ENCODE measurements at places on chromosomes 3 and 15.

- DNase-seq = no peak
Observed at GRCh38 chr15:38247336-38247735, 5.3 kb upstream of the SPRED1 start.

DNA sequence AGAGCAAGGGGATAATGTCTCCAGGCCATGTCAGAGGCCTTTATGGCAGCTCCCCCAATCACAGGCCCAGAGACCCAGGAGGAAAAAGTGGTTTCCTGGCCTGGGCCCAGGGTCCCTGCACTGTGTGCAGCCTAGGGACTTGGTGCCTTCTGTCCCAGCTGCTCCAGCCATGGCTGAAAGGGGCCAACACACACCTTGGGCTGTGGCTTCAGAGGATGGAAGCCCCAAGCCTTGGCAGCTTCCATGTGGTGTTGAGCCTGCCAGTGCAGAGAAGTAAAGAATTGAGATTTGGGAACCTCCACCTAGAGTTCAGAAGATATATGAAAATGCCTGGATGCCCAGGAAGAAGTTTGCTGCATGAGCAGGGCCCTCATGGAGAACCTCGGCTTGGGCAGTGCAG lies 18.1 kb upstream of the TP63 start:
- DNase-seq = no peak

DNA sequence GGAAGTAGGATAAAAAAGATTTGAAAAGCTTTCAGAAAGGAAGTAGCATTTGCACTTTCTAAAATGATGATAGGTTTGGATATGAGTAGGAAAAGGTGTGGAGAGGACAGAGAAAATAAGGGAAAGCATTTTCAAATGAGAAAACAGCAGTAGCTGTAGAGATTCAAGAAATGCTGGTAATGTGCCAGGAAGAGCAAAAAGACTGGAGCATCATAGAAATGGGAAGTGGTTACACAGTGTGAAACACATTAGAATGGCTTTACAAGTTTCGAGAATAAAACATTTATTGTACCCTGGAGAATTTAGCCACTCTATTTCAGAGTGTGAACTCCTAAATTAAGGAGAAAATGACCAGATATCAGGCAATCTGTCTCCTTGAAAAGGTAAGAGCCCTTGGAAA lies 108.3 kb upstream of the CHL1 start:
- no peak for DNase-seq

DNA sequence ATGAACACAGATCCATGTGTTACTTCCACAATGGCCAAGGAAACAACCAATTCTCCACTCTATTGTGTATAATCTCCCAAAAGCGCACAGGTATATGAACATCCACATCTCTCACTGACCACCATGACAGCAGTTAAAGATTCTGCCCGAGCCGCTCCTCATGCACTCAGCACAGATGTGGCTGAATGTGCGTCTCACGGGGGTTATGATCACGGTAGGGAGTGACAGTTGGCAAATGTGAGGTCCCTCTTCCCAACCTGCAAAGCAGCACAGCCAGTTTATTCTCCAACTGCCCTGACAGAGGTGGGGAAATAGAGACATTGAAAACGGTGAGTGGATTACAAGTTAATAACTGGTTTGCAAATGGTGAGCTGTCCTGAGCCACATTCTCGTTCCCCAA lies 17.6 kb downstream of the FOXP1 start:
- no peak for DNase-seq
